ENCODE measurements at places on chromosomes 11 and 22.

DNA sequence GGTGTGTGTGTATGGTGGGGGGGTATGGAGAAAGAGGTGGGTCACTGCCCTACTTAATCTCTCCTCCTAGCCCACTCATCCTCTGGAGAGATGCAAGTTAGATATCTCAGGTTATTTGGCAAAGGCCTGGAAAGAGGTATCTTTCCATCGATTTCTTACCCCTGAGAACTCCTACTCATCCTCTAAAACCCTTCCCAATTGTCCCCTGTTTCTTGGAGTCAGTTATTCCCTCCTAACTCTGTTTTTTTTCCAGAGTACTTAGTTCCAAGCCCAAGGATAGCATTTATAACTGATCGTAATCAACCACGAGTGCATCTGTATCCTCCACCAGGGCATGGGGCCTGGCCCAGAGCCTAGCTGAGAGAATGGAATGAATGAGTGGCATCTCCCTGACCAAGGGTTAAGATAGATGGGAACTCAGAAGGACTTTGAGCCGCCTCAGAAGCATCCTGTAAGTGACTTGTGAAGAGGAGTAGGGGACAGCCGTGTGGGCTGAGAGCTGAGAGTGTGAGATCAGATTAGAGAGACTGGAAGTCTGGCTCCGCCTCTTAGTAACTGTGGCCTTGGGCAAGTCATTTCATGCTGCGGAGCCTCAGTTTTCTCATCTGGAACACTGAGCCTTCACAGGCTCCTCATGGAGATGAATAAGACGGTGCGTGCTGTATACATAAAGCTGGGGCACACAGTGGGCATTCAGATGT lies 16.2 kb downstream of the CD6 start:
- DNase-seq, result no peak

DNA sequence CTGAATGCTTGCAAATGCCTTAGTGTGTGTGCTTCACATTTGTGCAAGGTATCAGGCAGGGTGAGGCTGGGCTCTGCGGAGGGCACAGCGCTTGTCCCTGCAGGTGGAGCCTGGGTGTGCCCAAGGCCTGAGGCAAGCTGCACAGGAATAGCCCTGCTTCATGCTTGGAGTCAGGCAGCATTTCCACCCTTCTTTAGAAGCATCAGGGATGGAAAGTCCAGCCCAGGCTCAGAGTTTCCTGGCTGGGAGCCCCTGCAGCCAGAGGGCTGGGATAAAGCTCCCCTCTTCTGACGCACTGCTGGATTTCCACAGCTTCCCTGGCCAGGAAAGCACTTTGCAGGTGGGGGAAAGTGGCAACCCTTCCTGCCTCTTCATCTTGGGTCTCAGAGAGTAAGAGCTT lies 63.4 kb downstream of the GALNT18 start:
- DNase-seq, result no peak

- no peak for DNase-seq
Measured at GRCh38 chr11:28521075-28521474, 412.9 kb downstream of the METTL15 start.

- no peak for DNase-seq
Measured at GRCh38 chr11:115990004-115990447, 485.8 kb upstream of the CADM1 start.

GRCh38 chr11:85822814-85823213 lies 11.9 kb upstream of the SYTL2 start:
- peak; percentile 58 for DNase-seq

DNA sequence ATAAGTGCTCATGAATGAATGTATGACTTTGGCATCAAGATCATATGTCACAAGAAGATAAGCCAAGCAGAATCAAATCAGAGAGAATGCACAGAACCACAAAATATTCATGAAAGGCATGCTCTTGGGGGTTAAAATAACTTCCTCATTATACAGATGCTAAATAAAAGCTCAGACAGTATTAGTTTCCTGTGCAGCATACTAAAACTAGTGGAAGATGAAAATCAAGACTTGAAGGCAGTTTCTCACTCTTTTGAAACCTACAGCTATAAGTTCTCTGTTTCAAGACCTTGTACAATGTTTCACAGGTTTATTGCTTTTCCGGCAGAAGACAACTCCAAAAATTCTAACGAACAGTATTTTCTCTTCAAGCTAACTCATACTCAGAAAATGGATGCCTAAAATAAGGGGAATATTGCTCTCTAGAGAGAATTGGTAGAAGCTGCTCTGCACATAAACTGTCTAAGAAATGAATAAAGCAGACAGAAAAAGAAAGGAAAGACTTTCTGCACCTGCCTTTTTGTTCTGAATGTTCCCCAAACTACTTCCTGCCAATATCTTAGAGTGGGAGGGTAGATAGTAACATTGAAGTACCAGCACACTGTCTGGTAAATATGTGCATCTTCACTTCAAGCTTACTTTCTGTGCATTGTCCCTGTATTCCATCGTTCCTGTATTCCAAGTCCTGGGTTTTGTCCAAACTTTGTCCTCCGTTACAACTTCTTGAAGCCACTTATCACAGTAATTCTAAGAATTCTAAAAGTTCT lies 639.4 kb upstream of the FAT3 start:
- no peak for DNase-seq

DNA sequence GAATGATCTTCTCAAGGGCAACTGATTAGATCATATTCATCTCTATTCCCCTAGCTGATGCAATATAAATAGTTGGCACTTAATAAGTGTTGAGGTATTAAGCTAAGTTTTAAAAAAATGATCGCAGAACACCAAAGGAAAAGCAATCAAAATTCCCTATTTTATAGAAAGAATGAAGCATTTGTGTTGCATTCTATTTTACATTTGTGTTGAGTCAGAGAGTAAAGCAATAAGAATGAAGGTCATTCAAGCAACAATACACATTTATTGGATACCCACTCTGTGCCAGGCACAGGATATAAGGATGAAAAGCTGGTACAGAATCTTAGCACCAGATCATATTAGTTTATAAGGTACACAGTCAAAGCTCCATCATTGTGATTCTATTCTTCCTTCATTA lies 686.4 kb upstream of the CCDC90B start:
- no peak for DNase-seq

GRCh38 chr22:48945621-48946458 lies 881.8 kb downstream of the BRD1 start:
- DNase-seq, result no peak

- DNase-seq, result peak; percentile 98
Measured at GRCh38 chr22:37674951-37675929, at the start of gene LGALS1. TSS of gene LGALS1 (plus strand) at chr22:37675636. CDS start at chr22:37675703, 67 bp downstream.

- no peak for DNase-seq
Measured at GRCh38 chr11:116984186-116984585, 114.0 kb downstream of the SIK3 start.

DNA sequence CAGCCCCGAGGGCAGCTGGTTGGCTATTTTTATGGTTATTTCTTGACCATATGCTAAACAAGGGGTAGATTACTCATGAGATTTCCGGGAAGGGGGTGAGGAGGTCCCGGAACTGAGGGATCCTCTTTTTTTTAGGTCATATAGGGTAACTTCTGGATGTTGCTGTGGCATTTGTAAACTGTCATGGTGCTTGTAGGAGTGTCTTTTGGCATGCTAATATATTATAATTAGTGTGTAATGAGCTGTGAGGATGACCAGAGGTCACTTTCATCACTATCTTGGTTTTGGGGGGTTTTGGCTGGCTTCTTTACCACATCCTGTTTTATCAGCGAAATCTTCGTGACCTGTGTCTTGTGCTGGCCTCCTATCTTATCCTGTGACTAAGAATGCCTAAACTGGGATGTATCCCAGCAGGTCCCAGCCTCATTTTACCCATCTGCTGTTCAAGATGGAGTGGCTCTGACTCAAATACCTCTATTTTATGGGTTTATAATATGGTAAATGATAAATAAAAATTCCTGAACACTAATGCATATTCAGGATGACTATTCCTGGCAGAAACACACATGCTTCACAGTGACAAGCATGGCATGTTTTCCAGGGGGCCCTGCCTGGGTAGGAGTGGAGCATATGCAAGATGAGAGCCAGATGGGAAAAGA lies 11.2 kb downstream of the KREMEN1 start:
- no peak for DNase-seq

DNA sequence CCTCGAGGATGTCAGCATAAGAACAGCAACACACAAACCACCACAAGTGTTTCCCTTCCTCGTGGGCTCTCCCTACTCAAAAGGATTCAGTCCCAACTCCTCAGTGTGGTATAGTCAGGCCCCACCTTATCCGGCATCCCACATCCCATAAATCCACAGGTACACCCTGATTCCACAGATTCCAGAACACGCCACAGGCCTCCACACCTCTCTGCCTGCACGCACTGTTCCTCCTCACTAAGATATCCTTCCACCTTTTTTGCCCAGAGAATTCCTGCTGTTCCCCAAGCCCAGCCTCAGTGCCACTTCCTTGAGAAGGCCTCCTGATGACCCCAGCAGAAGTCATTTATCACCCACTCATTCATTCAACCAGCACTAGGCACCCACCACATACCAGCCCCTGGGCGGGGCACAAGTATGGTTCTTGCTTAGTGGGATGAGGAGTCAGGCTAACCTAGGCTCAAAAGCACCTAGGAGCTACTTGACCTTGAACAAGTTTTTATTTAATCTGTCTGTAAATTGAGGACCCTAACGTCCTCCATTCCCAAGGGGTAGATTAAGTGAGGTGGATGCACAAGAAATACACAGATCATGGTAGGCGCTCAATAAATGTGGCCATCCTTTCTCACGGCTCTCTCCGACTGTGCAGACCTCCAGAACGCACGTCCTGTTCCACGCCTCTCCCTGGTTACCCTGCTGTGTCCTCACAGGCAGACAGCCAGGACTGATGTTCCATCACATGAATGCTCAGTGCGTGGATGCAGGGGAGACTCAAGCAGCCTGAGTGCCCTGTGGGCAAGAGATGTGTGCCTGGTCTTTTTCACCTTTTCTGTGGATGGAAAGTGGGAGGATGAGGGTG lies 2.1 kb upstream of the KCNJ4 start:
- no peak for DNase-seq

DNA sequence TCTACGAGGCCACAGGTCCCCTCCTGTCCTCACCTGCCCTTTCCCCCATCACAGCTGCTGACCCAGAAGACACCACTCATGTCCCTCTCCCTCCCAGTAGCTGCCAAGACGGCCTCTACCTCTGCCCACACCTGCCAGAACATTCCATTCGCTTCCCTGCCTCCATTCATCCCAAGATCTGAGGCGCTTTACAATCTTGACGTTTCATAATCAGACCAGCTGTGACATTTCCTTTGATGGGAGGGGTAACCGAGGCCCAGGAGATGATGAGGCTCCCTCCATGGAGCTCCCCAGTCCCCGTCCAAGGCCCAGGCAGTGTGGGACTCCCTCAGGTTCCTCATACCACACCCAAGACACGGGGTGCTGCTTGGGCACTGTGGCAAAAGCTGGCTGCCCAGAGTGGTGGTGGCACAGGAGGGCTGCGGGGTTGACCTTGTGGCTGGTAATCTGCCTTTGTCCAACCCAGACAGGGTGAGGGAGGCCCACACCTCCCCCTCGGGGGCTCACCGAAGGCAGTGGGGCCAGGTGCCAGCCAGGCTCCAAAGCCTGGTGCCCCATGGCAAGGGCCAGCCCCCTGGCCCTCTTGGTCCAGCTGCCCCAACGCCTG lies 17.3 kb downstream of the PHLDA2 start:
- DNase-seq, result no peak

DNA sequence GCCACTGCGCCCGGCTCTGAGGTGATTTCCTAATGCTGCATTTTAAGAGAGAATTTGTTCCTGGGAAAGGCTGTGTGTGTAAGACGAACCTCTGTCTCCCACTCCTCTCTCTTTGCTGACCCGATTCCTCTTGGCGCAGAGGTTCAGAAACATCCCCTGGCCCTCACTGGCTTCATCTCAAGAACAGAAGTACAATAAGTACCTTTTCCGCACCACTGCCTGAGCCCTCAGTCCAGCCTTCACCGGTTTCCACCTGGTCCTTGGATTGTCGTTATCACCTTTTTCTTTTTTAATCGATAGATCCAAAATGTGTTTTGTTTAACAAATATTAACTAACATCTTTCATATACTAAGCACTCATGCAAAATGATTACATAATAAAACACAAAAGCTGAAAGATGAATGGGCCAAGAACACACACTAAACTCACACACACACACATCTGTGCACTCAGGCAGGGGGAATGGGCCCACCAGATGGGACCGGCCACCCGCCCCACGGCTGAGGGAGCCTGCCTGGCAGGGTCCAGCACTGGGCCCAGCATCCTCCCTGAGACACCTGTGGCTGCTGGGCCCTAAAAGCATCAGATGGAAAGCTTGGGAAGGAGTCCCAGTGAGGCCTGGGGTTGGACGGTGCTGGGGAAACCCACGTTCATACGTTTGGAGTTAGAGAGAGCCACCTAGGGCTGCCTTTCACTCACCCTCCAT lies 50.4 kb upstream of the A4GALT start:
- DNase-seq, result no peak

DNA sequence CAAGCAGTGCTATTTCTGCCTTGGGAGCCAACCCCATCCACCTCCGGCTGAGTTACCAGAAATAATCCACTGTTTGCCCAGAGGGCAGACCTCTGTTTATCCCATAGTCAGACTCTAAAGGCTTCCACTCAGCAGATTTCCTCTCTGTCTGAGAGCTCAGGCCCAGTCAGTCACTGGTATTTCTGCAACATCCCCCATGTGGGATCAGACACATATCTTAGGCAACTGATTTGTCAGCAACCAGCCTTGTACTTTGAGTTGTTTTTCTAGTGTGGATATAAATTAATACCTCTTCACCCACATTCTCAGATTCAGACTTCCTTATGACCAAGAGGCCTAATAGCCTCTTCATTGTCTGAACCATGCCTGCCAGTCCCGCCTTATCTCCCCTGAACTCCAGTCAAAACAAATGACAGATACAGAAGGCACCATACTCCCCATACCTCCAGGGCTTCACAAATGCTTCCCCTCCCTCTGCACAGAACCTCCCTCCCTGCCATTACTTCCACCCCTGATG lies 193.6 kb downstream of the FAM76B start:
- DNase-seq, result peak; percentile 56

- no peak for DNase-seq
Measured at GRCh38 chr11:94959179-94959578, 14.2 kb downstream of the CWC15 start.

DNA sequence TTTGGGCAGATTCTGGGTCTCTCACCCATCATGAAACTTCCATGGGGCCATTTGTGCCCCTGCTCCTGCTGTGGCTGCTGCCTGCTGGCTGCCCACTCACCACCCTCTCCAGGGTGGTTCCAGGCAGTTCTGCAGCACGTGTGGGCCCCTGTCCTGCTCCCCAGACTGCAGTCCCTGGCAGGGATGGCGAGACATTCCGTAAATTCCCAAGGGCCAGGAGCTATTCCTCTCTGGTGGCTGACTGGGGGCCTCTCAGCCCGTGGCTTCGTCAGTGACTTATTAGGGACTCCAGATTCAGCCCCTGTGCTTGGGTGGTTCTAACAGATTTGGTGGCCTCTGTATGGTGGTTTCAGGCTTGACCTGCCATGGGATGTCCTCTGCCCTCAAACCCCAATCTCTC lies 3.9 kb upstream of the SLC22A8 start:
- no peak for DNase-seq

DNA sequence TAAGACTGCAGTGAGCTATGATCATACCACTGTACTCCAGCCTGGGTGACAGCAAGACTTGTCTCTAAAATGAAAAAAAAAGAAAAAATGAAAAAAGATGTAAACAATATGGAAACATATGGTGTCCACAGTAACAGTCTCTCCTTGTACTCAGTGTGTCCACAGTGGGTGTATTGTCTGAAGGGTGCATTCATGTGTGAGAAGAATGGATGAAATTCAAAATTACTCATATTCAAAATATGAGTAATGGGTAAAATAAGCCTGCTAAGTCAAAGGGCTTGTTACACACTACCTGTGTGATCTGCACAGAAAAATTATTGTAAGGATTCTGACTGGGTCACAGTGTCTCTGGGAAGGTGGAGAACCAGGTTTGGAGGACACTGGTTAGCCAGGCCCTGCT lies 26.9 kb downstream of the PPFIA1 start:
- peak; percentile 19 for DNase-seq

All from AG10803 (cell line).